Thymus (tissue), 14 donors: ENCODE measurements at places on chromosomes 3 and 15. TPM values are rescaled to one million over a fixed set of nuclear protein-coding genes. Genes with fewer than 3 reads are reported as not detected.

DNA sequence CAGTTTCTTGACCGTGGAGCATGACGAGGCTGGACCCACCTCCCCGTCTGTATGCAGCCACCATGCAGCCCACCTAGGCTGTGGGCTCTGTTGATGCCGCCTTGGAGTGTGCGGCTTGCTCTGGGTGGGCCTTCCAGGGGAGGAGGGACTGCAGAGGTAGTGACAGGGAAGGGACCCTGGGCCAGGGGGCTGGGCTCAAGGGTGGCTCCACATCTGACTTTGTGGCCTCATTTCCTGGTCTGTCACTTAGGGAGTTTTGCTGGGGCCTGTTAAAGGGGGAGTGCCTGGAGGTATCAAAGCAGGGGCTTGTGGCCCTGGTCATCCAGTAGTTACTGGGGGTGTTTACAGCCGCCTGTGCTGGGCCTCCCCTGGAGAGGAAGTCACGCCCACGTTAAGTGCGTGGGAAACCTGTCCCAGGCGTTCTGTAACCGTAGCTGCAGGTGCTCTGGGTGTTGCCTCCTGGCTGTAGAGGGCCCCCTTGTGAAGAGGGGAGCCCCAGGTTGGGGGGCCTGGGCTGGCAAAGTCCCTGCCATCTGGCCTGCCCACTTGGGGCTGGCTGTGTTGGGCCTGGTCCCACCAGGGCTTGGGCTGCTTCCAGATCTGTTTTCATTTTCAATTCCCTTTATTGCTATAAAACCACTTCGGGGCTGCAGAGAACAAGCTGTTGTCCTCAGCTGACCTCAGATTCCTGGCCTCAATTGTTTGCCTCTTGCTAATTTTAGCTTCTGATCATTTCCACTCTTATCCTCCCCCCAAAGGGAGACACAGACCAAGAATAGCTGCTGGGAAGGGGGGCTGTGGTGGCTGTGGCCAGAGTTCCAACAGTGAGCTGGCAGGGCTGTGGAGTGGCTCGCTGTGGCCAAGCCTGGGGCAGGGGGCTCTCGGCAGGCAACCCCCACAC lies 26.5 kb downstream of the KLF13 start:
- peak overlapping the region; percentile 41 for H3K4me3 ChIP-seq
- H3K4me1 ChIP-seq: peaks cover 94% of the 10 kb centered on the region
- H3K27me3 ChIP-seq: no peaks in the 10 kb centered on the region

DNA sequence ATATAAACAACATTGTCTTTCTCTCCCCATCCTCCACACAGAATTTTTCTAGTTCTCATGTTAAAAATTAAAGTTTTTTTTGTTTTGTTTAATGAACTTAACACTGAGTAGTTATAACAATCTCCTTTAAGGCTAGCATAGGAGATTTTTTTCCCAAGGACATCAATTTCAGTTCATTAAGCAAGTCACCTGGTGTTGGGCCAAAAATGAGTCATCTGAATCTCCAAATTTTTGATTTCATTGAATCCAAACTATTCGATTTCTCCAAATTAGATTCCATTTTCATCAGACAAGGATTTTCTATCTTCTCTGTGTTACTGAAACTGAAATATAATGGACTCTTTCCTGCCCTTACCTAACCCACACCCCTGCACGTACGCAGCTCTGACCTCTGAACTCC lies 631.4 kb upstream of the MDFIC2 start:
- no peaks in the 10 kb centered on the region for H3K4me1 ChIP-seq
- no peaks in the 10 kb centered on the region for H3K27me3 ChIP-seq
- DNase-seq: no peak
- H3K36me3 ChIP-seq: no peaks in the 10 kb centered on the region
- H3K4me3 ChIP-seq: no peak overlapping the region

GRCh38 chr15:63836579-63836978 lies 2.8 kb upstream of the HERC1 start:
- H3K4me1 ChIP-seq: peaks cover 7% of the 10 kb centered on the region
- H3K4me3 ChIP-seq: no peak overlapping the region
- no peak for DNase-seq
- no peaks in the 10 kb centered on the region for H3K27me3 ChIP-seq

DNA sequence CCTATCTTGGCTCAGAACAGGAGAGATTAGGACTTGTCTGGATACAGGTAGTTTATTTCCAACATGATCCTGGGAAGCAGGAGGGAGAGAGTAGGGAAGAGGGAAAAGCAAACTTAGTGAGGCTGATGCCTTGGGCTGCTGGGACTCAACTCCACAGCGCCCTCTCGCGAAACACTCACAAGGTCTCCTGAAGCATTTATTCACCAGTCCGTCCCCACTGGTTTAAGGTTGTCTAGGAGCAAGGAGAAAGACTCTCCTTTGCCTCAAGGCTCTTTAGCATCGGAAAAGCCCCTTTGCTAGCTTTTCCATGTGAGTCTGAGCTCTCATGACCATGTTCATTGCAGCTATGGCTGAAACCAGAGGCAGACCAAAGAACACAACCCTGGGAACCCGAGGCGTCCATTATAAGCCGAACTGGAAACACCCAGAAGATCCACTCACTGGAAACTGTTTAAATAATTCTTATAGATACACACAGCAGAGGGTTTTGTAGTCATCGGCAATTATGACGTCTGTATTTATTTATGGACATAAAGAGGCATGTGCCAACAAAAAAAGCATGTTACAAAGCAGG lies 244.5 kb downstream of the CD47 start:
- no peaks in the 10 kb centered on the region for H3K27me3 ChIP-seq
- no peaks in the 10 kb centered on the region for H3K36me3 ChIP-seq
- H3K27ac ChIP-seq: no peak overlapping the region
- no peaks in the 10 kb centered on the region for H3K4me1 ChIP-seq
- no peak overlapping the region for H3K4me3 ChIP-seq
- peak; percentile 44 for DNase-seq

DNA sequence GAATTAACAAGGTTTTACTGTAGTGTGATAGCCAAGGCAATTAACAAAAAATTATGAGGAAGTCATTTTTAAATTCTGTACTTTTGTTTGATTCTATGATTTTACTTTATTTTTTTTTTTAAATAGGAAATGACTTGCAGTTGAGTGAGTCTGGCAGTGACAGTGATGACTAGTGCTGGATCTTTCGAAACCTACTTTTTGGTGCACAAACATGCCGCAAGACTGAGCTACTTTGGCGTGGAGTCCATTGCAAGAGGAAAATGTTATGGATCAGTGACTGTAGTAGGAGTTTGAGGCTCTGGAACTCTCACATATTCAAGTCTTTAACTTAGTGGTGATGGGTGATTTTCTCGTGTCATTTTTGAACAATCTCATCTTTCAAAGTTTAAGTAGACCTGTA lies 11.6 kb downstream of the EAF1 start:
- no peak for DNase-seq
- H3K27ac ChIP-seq: no peak overlapping the region
- H3K36me3 ChIP-seq: peaks cover 79% of the 10 kb centered on the region
- H3K27me3 ChIP-seq: no peaks in the 10 kb centered on the region

DNA sequence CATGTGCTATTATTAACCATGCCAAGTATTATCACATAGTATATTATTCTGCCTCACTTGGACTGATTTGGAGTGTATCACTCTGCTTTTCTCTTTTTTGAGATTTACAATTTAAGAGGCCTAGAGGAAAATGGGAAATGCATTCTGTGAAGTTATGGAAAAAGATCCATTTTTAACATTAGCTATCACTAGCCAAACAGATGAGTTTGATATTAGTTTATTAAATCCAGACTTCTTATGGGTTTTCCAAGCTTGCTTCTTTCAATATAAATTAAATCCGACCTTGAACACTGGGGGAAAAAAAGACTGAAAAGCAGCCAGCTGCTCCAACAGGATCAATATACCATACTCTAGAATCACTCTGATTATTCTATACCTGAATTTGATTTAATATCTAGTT lies 30.1 kb upstream of the PLOD2 start:
- H3K27me3 ChIP-seq: no peaks in the 10 kb centered on the region
- no peak for DNase-seq
- no peak overlapping the region for H3K27ac ChIP-seq
- no peak overlapping the region for H3K4me3 ChIP-seq
- no peaks in the 10 kb centered on the region for H3K4me1 ChIP-seq
- H3K36me3 ChIP-seq: no peaks in the 10 kb centered on the region

GRCh38 chr3:62073038-62073437 lies 300.3 kb downstream of the FEZF2 start:
- no peak overlapping the region for H3K27ac ChIP-seq
- H3K27me3 ChIP-seq: no peaks in the 10 kb centered on the region
- no peaks in the 10 kb centered on the region for H3K36me3 ChIP-seq

TLR9 gene
- total RNA-seq: 0.66 TPM

IL1RAP gene
- total RNA-seq: 6.8 TPM
